ENCODE measurements at places on chromosomes 6 and 20. TPM values are rescaled to one million over a fixed set of nuclear protein-coding genes. Genes with fewer than 3 reads are reported as not detected.

SGK1 gene
- total RNA-seq, result 155 TPM

RCAN2 gene
- 96.5 TPM for total RNA-seq

CCN6 gene
- not detected for total RNA-seq

DNA sequence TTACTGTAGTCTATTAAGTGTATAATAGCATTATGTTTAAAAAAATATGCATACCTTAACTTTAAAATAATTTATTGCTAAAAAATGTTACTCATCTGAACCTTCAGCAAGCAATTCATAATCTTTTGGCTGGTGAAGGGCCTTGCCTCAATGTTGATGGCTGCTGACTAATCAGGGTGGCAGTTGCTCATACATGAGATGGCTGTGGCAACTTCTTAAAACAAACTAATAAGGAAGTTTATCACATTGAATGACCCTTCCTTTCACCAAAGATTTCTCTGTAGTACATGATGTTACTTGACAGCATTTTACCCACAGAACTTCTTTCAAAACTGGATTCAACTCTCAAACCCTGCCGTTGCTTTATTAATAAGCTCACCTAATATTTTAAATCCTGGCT lies 84.0 kb downstream of the TASP1 start:
- no peak overlapping the region for H3K27ac ChIP-seq
- H3K4me3 ChIP-seq, result no peak overlapping the region

DNA sequence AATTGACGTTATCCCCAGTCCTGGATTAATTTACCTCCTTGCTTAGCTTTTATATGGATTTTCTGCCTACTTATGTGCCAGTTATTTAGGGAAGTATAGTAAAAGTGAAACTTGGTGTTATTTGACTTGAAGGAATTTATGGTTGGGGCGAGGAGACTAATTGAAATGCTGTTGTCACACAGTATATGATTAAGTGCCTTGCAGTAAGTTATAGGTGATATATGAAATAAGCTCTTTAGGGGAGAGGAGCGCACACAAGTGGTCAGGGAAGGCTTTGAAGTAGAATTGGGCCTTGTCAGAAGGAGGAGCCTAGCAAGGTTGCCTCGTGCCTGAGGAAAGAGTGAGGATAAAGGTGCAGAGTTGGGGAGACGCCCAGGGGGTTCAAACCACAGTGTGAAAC lies 20.5 kb downstream of the NCOA7 start:
- peaks cover 30% of the 10 kb centered on the region for H3K4me1 ChIP-seq
- no peaks in the 10 kb centered on the region for H3K27me3 ChIP-seq
- DNase-seq, result no peak
- H3K4me3 ChIP-seq, result no peak overlapping the region
- peak overlapping the region; percentile 59 for H3K27ac ChIP-seq

DNA sequence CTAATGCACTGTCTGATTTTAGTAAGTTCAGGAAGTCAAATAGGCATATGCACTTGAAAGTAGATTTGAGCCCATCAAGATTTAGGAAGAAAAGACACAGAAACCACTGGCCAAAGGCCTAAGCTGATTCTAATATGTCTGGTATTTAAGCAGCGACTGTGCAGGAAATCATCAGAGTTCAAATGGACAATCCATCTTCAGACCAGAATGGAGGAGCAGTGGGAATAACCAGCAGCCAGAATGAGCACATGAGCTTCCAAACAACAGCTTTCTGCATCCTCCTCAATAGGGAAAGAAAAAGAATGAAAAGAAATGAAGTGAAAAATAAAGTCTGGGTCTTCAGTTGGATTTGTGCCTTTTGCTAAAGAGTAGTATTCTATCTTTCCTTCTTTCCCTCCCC lies 50.6 kb downstream of the SOD2 start:
- no peak overlapping the region for H3K4me3 ChIP-seq
- no peak for DNase-seq
- no peak overlapping the region for H3K27ac ChIP-seq
- no peaks in the 10 kb centered on the region for H3K27me3 ChIP-seq

DNA sequence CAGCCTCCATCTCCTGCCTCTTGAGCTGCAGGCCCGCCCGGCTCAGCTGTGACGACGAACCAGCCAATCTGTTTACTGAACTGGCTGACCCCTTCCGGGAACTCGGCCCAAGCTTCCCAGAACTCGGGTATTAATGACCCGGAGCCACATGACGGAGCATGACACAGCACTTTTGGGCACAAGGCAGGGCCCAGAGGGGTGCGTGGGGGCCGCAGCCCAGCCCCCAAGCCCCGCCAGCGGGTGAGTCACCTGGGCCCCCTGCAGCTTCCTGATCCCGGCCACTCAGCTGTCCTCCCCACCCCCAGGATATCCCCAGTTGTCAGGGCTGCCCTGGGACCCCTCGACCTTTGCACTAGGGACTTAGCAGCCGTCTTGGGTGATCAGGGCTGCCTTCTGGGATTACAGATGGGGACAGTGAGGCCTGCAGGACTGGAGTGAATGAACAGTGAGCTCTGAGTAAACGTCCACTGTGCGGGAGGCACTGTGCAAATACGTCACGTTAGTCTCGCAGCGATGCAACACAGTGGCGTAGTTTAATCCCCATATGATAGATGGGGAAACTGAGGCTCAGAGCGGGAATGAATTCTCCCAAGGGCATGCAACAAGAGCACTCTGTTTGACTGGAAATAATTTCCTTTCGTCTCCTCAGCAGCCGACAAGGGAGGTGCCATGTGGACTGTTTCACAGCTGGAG lies 102.1 kb downstream of the CEBPB start:
- H3K36me3 ChIP-seq, result no peaks in the 10 kb centered on the region
- peak; percentile 98 for DNase-seq
- no peak overlapping the region for H3K4me3 ChIP-seq
- no peaks in the 10 kb centered on the region for H3K27me3 ChIP-seq
- peak overlapping the region; percentile 73 for H3K27ac ChIP-seq
